ENCODE measurements at places on chromosomes 1 and 21. TPM values are rescaled to one million over a fixed set of nuclear protein-coding genes. Genes with fewer than 3 reads are reported as not detected.

KLHDC8A gene
- polyA plus RNA-seq = 0.08 TPM

FCGR1A gene
- not detected for polyA plus RNA-seq

LCE2B gene
- polyA plus RNA-seq = not detected

C1orf94 gene
- not detected for polyA plus RNA-seq

DNA sequence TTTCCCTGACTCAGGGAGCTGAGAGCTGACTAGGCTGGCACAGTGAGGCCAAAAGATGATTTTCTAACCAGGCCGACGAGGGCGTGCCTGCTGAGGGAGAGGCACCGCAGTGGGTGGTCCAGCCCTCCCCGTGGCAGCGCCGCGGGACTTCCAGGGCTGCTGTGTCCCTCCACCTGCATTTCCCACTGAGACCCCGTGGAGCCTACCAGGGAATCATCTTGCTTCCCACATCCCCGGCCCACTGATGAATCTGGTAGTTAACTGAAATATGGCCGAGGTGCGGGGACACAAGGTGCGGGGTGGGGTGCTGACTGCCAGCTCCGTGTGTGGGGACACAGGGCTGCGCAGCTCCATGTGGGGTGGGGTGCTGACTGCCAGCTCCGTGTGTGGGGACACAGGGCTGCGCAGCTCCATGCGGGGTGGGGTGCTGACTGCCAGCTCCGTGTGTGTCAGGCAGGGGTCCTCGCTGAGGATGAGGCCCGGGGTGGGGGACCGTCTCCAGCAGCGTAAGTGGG lies 10.4 kb downstream of the WRAP73 start:
- no peaks in the 10 kb centered on the region for H3K27me3 ChIP-seq
- no peak overlapping the region for H3K27ac ChIP-seq
- H3K4me1 ChIP-seq = no peaks in the 10 kb centered on the region
- DNase-seq = no peak

DNA sequence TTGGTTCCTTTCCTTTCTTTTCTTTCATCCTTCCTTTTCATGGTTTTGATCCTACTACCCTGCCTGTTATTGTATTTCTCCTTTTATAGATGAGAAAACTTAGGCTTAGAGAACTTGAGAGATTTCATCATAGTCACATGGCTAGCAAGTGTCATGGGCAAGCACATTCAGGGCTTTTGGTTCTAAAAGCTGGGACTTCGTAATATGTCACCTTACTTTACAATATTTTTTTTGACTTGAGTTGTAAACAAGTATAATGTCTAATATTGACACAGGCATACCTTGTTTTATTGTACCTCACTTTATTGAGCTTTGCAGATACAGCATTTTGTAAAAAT lies 70.7 kb downstream of the MTR start:
- no peak overlapping the region for H3K27ac ChIP-seq
- DNase-seq = no peak
- no peaks in the 10 kb centered on the region for H3K27me3 ChIP-seq
- H3K4me1 ChIP-seq = peaks cover 7% of the 10 kb centered on the region

DNA sequence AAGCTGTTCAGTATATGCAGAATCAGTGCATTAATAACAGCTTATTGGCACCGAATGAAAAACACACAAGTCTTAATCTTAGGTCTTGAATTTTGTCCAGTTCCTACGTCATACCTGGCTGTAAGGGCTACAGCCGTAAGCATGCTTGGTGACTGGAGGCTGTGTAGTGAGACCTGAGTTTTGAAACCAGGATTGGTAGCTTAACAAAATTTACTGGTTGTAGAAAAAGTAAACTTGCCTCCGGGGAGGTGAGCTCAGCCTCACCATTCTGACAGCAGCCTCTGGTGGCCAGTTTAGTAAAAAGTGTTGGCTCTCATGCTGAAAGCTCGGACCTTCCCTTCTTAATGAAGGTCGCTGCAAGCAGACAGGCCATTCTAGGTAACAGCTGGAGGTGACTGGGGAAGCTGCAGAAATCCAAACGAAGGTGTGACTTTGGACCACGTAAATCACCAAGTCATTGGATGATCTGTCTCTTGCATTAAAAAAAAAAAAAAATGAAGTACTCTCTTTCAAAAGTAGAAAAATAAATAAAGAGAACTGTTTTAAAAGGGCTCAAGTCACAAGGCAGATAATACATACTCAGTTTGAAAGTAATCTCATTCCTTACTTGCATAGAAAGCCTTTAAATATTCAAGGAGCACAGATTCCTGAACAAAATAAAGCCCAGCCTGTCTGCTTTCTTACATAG lies 48.9 kb downstream of the HLCS start:
- peak; percentile 58 for DNase-seq
- H3K36me3 ChIP-seq = no peaks in the 10 kb centered on the region
- H3K27ac ChIP-seq = no peak overlapping the region
- no peak overlapping the region for H3K4me3 ChIP-seq

- no peaks in the 10 kb centered on the region for H3K4me1 ChIP-seq
- no peaks in the 10 kb centered on the region for H3K27me3 ChIP-seq
- no peaks in the 10 kb centered on the region for H3K36me3 ChIP-seq
- DNase-seq = no peak
- no peak overlapping the region for H3K4me3 ChIP-seq
These were observed 32.1 kb upstream of the C1orf21 start for GRCh38 chr1:184354719-184355118.

DNA sequence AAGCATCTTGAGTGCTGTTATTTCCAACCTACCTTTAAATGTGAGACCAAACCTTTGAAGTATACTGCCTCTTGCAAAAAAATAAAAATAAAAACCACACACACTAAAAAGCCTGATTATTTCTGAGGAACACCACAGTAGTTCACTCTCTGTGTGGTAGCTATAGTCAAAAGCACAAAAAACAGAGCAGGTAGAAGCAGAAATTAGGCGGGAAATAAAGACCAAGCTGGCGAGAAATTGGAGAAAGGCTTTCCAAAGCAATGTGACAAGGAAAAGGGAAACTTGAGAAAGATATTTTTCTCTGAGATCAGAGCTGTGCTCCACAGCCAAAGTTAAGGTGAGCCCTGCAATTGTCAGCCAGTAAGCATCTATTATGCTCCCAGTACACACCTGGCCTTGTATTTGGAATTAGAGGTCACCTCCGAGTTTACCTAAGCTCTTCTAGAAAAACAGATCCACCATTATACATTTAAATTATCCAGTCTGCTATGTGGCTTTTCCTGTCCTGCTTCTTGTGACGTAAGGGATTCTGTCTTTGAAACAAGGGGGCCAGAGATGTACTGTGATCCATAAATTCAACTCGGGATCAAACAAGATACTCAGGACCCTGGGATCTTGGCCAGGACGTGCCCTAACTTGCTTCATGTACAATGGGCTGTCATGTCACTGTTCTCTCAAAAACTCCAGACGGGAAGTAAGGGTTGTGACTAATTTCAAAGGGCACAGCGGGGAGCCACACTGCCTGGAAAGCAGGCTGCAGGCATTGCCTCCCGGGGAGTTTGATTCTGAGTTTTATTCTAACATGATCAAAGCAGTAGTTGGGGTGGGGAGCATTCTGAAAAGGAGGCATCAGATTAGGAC lies 39.8 kb upstream of the RAB4A start:
- H3K4me3 ChIP-seq = no peak overlapping the region
- H3K4me1 ChIP-seq = peaks cover 14% of the 10 kb centered on the region
- no peak for DNase-seq
- H3K27ac ChIP-seq = no peak overlapping the region
- H3K36me3 ChIP-seq = no peaks in the 10 kb centered on the region

DNA sequence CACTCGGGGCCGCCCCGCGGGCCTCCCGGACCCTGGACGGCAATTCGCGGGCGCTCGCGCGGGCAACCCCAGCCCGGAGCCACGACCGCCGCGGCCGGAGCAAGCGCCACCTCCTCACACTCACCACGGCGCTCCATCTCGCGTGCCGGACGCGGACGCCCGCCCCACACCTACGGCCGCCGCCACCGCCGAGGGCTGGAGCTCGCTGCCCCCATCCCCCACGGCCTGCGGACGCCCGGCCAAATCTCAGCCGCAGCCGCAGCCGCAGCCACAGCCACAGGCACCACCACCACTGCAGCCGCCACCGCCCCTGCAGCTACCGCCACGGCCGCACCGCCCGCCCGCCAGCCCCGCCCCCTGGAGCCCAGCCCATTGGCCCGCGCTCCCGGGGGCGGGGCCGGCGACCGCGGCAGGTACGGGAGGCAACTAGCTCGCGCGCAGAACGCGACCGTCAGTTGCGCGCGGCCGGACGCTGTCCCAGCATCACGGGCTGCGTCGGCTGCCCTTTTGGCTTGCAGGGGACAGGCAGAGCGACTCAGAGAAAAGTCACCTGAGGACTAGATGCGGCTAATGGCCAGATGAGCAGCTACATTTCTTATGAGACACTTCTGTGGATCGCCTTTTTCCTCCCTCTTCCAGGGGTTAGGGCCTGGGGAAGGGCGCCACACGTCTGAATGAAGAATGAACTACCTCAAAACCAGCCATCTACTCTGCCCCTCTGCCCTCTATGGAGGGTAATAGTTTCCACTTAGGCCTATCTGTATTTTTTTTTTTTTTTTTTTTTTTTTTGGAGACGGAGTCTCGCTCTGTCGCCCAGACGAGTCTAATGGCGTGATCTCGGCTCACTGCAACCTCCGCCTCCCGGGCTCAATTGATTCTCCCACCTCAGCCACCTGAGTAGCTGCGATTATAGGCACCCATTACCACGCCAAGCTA lies at the start of gene ARHGAP29:
TSS of gene ARHGAP29 (minus strand) at position 294 of the 936 bp plus-strand sequence. CDS start 5,973 bp downstream, outside the sequence.
- DNase-seq = peak; percentile 80
- peak within 1 kb of the TSS; percentile 68 for H3K27ac ChIP-seq
